Spinal cord (tissue), 10 donors: ENCODE measurements at places on chromosomes 2 and 18. TPM values are rescaled to one million over a fixed set of nuclear protein-coding genes. Genes with fewer than 3 reads are reported as not detected.

The CSRNP3 gene
- polyA plus RNA-seq, result 37.7 TPM

The SH3YL1 gene
- polyA plus RNA-seq, result 61.3 TPM

- no peak for DNase-seq
Measured at GRCh38 chr2:37527361-37527760, 144.1 kb downstream of the CDC42EP3 start.

- no peak for DNase-seq
Measured at GRCh38 chr2:128440666-128441340, 122.1 kb upstream of the HS6ST1 start.

DNA sequence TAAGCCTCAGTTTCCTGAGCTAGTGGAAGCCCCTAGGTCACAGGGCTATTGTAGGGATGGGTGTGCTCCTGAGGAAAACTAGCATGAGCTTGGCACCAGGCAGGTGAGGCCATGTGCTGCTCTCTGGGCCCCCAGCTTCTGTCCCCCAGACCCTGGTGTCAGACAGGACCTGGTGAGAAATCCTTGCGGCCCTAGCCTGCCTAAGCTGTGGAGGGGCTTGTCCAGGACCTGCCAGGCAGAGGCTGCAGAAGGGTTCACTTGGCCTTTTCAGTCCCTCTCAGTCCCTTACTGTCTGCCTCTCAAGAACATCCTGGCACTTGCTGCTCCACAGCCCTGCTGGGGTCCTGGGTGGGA lies 58.4 kb downstream of the ZFP36L2 start:
- DNase-seq, result no peak

DNA sequence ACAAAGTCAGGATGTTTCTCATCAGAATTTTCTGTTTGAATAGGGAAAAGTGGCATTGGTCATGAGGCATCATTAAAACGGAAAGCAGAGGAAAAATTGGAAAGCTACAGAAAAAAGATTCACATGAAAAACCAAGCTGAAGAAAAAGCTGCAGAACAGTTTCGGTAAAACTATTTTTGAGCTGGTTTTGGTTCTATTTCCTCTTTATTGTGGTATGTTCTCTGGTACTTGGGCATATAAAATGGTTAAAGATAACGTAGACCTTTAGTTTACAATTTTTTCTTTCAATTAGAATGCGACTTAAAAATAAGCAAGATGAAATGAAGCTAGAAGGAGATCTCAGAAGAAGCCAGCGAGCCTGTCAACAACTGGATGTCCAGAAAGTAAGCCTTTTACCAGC lies 7.6 kb downstream of the GPATCH11 start:
- DNase-seq, result no peak

GRCh38 chr2:191610756-191611155 lies 67.2 kb upstream of the NABP1 start:
- DNase-seq, result no peak

DNA sequence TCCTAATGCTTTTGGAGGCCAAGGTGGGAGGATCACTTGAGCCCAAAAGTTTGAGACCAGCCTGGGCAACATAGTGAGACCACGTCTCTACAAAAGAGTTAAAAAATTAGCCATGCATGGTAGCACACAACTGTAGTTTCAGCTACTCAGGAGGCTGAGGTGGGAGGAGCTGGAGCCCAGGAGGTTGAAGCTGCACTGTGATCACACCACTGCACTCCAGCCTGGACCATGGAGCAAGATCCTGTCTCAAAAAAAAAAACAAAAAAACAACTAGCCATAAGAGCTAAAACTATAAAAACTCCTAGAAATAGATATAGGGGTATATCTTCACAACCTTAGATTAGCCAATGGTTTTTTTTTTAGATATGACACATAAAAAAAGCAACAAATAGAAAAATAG lies 16.9 kb upstream of the COL6A3 start:
- DNase-seq, result no peak

DNA sequence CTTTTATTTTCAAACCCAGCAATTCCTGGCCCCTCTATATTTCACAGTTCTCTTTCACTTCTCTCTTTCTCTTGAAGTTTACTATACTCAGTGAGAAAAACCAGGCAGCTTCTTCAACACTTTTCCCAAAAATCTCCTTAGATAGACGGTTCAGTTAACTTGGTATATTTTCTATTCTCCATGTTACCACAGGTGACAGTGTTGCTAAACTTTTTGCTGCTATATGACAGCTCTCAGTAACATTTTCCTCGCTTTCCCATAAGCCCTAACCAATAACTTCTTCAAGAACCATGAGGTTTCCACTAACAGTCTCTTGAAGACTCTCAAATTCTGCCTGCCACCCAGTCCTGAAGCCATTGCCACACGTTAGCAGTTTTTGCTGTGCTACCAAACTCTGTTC lies 45.8 kb downstream of the CYBRD1 start:
- DNase-seq, result no peak

DNA sequence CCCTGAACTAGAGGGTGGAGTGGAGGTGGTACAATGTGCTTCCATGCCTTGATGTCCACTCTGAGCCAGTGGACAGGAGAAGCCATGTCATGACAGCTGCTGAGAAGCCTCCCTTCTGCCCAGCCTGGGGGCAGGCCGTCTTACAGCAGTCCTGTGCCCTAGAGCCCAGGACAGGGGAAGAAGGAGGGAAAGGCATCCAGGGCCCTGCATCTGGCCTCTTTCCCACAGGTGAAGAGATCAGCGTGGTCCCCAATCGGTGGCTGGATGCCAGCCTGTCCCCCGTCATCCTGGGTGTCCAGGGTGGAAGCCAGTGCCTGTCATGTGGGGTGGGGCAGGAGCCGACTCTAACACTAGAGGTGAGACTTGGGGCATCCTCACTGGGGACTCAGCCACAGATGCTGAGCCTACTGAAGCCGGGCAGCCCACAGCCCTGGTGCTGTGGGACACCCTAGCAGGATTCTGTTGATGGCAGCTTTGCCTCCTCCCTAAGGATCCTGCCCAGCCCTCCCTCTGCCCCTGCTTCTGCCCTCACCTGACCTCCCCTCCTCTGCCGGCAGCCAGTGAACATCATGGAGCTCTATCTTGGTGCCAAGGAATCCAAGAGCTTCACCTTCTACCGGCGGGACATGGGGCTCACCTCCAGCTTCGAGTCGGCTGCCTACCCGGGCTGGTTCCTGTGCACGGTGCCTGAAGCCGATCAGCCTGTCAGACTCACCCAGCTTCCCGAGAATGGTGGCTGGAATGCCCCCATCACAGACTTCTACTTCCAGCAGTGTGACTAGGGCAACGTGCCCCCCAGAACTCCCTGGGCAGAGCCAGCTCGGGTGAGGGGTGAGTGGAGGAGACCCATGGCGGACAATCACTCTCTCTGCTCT lies 3.1 kb downstream of the IL36RN start:
- DNase-seq, result no peak

The BOK gene
- polyA plus RNA-seq, result 52.7 TPM

DNA sequence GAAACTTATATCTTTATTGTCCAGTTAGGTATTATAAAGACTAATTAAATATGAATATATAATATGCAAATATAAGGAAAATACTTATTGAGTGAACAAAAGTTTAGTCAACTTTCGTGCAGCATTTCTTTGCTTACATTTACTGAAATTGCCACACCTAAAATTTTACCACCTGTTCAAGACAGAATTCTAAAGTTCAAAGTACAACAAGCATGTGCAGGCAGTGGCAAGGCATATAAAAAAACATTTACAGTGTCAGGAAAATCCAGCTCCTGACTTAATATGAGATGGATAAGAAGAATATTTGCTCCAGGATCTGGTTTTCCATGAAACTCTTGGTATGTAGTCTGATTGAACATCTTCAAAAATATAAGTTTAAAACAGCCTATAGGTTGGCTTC lies 4.8 kb downstream of the ITPRID2 start:
- no peak for DNase-seq

GRCh38 chr2:121796239-121796638 lies 40.8 kb downstream of the TSN start:
- DNase-seq, result no peak

DNA sequence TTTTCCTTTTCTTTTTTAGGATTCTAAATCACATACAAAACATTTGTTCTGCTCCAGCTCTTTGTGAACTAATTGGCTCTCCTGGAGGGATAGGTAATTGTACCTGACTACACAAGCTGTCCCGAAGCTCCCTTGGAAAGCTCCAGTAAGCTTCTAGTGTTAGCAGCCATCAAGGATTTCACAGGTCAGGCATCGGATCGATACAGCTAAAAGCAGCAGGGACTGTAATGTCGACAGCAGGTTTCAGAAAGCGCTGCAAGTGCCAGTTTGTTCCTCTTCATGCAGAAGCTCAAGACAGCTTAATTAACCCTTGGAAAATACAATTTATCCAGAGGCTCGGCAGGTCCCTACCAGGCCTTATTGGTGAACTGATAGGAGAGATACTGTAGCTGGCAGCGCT lies 87.2 kb upstream of the VRK2 start:
- DNase-seq, result no peak

DNA sequence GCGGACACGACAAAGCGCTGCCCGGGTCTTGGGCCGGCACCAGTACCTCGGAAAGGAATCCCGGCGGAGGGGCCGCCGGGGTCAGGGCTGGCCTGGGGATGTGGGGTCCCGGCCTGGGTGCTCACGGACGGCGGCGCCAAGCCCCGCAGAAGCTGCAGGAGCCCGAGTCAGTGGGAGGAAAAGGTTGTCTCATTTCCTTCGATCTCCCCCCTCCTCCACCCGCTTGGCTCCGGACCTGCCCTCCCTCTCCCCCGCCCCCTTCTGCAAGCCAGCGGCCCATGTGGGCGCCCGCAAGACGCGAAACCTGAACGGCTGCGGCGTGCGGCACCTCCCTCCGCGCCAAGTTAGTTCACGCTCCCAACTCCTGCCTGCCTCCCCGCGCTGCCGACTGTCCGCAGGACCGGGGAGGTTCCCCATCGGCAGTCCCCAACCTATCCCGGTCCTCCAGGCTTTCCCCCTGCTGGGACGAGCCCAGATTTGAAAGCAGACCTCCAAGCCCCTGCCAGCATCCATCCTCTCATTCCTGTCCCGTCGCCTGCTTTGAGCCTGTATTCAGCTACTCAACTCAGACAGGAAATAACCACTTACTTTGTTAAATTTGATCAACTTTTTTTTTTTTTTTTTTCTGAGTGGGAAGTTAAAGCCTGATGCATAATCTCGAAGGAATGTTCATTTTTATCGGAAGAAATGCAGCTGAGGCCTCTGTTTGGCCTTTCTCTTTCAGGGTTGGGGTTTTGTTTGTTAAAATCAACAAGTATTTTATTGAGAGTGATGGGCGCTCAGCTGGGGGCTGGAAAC lies at the start of gene EVA1A:
TSS of gene EVA1A (minus strand) at position 172 of the 798 bp plus-strand sequence. CDS start 42,799 bp downstream, outside the sequence.
- DNase-seq, result peak; percentile 41
